ENCODE measurements at places on chromosomes 12 and 14.

DNA sequence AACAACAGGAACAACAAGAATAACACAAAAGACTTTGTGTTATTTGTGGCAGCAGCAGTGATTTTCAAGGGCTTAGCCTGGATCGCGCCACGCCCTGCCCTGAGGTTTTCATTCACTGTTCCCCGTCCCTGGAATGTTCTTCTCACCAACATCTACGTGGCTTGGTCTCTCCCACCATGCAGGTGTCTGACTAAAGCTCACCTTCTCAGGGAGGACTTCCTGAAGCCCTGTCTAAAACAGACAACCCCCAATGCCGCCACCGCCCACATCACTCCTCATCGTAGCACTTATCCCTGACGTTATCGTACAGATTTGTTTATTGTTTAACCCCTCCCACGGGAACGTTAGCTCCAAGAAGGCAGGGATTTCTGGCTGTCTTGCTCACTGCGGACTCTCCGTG is 40.4 kb downstream of the P2RX4 start:
- DNase-seq = no peak

GRCh38 chr14:87687420-87687819 is 305.6 kb downstream of the GALC start:
- DNase-seq = no peak

GRCh38 chr14:79554816-79555215 is 656.5 kb downstream of the DIO2 start:
- DNase-seq = no peak

DNA sequence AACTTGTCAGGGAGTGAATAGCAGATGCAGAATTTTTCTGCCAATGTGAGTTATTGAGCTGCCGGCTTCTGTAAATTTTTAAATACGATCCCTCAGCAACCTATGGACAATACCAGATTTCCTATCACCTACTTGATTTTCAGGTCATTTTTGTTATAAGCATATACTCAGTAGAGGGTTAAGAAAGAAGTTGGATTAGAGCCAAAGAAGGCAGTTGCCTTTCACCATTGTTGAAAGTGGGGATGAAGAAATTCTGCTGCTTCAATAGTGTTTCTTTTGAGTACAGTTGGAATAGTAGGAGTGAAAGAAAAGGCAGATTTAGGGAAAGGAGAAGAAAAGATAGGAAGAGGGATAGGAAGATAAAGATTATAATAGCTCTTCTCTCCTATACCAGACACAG is 197.1 kb downstream of the ATP23 start:
- no peak for DNase-seq

GRCh38 chr14:74248017-74248416 is 8.8 kb downstream of the VSX2 start:
- DNase-seq = no peak

DNA sequence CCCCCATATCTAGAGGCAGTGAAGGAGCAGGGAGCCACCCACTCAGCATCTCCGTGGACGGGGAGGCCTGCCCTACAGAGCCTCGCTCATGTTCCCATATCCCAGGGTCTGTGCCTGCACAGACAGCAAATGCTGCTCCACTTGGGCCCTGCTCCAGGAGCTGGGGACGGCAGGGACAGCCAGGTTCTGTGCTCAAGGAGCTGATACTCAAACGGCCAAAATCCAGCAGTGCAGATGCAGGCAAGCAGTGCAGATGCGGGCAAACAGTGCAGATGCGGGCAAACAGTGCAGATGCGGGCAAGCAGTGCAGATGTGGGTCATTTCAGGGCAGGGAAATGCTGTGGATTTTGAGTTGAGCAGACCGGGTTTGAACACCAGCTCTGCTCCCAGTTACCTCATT is 6.2 kb upstream of the SERPINA12 start:
- no peak for DNase-seq

GRCh38 chr12:67048371-67048770 is 220.8 kb upstream of the CAND1 start:
- no peak for DNase-seq

- DNase-seq = no peak
Observed at GRCh38 chr12:71282020-71282419, 124.2 kb upstream of the TSPAN8 start.

- no peak for DNase-seq
Observed at GRCh38 chr14:101463566-101464171, 97.6 kb upstream of the DIO3 start.

GRCh38 chr12:115521771-115522409 is 755.6 kb downstream of the MED13L start:
- no peak for DNase-seq

GRCh38 chr12:55847033-55847432 is 4.3 kb upstream of the MMP19 start:
- DNase-seq = no peak

DNA sequence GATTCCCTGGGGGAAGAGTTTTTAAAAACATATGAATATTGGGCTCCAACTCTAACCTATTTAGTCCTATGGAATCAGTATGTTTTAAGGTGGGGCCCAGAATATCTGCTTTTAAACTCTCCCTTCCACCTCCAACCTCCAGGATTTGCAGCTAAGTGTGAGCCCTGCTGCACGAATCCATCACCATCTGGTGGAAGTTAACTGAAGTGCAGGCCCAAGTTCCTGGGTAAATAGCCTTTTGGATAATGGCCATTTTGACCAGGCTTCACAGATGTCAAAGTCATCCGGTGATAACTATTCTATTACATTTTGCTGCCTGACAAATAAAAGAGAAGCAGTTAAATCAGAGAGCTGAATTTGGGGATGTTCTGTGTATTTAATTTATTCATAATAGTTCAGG is 58.1 kb upstream of the RMST start:
- DNase-seq = peak; percentile 69

DNA sequence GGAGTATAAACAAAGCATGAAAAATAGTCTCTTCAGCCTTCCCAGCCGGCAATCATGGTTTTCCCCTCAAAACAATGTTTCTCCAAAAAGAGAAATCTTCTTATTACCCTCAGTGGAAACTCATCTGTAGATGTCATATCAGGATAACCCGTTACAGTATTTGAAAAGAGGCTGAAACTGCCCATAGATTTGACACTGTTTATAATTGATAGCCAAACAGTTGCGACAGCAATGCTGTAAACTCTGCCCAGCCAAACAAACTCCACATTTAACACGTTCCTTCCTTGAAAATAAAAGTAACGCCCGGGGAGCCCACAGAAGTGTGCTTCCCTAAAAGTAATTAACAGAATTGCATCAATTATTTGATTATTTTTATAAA is 201.3 kb upstream of the FOXN3 start:
- peak; percentile 26 for DNase-seq

DNA sequence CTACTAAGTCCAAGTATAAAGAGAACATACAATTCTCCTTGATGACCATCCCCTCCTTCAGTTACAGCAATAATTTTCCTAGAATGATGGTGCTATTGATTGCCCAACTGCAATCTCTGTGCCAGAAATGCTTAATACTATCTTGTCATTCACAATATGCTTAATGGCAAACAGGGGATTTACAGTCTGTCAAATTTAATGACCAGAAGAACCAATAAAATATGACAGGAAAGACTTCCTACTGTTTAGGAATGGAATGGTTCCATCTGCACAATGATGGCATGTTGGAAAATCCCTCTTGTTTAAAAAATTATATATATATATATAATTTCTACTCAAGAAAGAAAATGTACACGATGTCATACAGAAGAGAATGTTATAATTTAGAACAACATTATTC is 623.2 kb downstream of the CCER1 start:
- DNase-seq = no peak

DNA sequence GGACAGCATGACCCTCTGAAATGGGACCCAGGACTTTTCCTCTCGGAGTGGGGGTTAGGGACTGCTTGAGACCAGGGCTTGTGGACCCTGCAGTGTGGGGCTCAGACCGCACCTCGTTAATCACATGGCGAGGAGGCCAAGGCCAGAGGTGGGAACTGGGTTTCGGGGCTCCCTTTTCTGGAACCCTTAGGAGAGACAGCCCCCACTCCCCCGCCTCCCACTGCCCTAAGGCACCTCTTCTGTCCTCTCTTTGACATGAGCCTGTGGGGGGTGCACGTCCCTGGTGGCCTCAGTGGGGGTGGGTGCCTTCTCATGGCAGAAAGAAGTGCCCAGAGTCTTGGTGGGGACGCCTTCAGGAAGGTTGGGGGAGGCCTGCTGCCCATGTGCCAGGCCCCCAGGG is 24.3 kb downstream of the RTL1 start:
- no peak for DNase-seq

DNA sequence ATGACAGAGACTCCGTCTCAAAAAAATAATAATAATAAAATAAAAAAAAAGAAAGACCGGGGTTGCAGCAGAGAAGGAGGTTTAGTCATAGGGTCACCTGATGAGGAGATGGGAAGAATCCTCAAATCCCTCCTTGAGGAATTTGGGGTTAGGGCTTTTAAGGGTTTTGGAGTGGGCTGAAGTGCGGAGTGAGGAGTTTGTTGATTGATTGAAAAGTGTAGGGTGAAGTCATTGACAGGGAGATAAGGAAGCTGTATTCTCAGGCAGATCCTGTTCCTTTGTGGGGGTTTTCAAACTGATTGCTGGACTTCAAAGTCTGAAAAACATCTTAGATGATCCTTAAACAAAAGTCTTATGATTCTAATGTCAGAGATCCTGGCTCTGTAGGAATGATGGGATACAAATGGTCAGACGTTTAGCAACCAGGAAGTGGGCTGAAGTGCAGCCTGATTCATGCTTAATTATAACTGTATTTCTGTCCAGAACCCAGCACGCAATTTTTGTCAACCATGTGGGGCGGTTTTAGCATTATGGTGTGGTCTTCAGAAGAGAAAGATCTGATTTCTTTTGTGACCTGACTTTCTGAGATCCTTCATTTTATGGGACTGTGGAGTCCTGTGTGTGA is 16.0 kb downstream of the FNTB start:
- DNase-seq = no peak

DNA sequence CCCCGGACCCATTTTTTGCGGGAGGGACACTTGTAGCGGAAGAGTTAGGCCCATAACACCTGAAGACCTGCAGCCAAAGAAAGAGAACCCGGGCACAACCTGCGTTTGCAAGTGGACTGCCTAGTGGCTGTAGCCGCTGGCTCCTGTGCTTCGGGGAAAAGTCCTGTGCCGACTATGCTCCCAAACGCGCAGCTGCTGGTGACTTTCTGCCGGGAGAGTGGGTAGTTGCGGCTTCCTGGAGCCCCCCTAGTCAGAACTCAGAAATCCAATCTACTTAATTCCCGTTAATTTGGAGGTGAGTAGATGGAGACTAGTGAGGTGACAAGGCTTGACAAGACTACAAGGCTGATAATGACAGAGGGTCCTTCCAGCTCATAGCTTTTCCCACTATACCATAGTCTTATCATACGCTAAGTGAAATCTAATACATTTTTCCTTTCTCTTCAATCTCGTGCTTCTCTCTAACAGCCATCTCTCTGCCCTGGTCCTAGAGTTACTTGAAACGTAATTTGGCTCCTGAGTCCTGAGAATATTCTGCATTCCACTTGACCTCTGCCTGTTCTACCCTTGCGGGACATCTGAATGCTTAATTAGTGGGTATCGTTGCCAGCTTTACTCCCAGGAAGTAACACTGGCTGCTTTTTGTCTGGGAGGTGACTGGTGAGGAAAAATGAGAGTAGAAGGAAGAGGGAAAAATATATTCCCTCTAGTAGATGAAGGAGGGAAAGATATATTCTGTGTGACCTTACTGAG is 556 bp downstream of the MTHFD1 start:
- peak; percentile 51 for DNase-seq

- DNase-seq = no peak
Observed at GRCh38 chr14:61129168-61129745, 148.2 kb downstream of the SLC38A6 start.

GRCh38 chr12:102534899-102535298 is 54.5 kb upstream of the IGF1 start:
- no peak for DNase-seq

GRCh38 chr12:112979041-112979680 is 842 bp downstream of the OAS2 start:
- DNase-seq = no peak

DNA sequence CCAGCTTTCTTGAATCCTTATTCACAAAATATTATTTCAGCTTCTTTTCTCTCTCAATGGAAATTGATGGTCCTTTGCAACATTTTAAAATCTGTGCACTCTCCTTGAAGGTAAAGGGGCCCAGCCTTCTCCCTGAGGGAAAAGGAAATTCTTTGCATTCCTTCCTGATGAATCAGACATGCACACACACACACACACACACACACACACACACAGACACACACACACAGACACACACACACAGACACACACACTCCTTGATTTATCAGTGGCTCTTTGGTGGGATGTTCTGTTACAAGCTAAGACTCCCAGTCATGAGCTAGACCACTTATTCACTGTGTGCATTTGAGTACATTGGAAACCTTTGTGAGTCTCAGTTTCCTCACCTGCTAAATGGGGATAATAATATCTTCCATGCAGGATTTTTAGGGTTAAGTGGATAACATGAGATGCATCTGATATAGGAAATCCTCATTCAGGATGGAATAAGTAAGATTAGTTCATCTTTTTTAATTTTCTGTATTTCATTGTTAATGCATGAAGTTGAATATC is 45.1 kb upstream of the HMGA2 start:
- no peak for DNase-seq

DNA sequence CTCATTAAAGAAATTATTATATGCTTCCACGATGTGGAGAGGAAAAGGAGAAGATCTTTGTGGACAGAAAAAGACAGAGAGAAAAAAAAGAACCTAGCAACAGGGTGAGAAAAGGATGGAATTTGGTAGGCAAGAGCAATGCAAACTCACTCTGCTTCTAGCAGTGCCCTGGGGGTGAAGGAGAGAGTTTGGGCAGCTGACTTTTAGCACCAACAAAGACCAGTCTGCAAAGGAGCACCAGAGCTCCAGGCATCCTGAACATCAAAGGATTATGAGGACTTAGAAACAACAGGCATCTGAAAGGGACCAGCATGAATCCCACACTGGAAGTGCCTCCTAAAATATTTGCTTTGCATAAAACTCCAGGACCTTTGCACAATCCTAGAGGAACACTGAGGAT is 32.8 kb upstream of the RERG start:
- no peak for DNase-seq

- DNase-seq = no peak
Observed at GRCh38 chr12:78407722-78408121, 456.9 kb upstream of the SYT1 start.

DNA sequence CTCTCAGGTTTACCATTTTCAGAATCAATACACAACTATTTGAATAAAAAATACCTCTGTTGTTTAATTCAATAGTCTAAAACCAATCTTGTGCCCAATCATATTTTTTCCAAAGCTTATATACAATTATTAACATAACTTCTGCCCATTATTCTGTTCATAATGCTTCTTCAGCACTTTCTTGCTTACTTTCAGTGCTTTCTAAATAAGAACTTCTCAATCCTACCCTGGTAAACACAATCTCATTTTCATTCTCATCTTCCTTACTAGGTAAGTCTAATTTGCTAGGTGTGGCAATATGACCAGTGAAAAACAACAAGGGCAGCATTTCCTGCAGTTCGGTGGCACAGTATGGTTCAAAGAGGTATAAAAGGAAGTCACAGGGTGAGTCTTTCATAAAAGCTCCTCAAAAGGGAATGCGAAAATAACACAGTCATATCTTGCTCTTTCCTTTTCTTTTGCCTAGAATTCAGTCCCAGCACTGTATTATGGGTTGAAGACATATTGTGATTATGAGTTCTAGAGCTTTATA is 103.5 kb downstream of the FOXG1 start:
- DNase-seq = no peak
